Amygdala (tissue), 56 donors: ENCODE measurements at places on chromosomes 7 and 10.

DNA sequence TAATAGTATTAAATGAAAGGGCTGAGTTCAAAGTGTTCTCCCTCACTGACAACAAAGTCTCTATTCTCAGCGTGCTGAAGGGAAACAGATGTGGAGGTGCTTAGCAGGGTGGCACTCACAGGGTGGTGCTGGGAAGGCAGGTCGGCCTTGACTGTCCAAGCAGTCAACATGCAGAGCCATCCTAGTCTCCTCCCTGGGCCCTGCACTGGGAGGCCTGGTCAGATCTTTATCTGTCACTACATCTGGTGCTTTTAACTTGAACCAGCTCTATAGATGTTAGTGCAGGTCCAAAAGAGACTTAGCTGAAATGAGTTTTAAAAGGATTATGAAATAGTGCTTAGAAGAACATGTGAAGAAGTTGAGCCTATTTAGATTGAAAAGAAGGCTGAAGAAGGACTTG is 82.1 kb downstream of the AVL9 start:
- no peak for DNase-seq

GRCh38 chr10:129045599-129045998 is 421.4 kb upstream of the MGMT start:
- DNase-seq, result no peak

GRCh38 chr10:129274748-129275474 is 192.1 kb upstream of the MGMT start:
- no peak for DNase-seq

DNA sequence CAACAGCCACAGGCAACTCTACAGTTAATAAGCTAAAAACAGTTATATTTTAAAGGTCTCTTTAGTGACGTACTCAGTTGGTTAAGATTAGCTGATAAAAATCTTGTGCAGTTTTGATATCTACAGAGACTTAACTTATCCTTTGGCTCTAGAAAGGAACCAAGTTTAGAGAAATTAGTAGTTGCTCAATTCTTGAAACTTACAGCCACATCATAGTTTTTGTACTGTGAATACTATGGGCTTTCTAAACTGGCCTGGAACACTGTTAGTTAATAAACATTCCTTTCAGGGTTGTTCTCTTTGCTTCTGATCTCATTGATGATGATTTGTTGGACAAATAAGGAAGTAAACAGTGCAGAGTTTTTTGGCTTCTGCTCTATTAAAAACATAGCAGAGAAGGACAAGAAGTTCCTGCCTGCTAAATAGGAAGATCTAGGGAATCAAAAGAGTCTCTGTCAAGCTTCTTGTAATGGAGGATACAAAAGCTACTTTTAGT is 73.1 kb downstream of the MKLN1 start:
- no peak for DNase-seq

- DNase-seq, result no peak
These were observed 114.7 kb upstream of the CARD11 start for GRCh38 chr7:3158341-3158760.

- DNase-seq, result no peak
These were observed 188.5 kb upstream of the KLF14 start for GRCh38 chr7:130922206-130923112.

DNA sequence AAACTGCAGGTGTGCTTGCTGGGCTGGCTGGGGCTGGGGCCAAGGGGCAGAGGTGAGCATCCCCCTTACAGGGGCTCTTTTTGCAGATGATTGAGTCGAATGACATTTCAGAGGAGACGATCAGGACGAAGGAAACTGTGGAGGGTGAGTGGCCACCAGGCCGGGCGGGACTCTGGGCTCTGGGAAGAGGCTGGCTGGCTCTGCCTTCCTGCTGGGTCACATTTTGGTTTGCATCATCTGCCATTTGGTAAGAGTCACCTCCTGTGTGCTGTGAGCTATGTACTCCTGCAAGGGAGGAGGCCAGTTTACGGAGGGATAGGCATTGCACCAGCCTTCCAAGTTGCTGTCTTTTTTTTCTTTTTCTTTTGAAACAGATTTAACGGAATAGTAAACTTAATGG is 73.0 kb upstream of the GTF2IRD1 start:
- no peak for DNase-seq
